Mesothelial cell of epicardium (in vitro differentiated cells): ENCODE measurements at places on chromosomes 2 and 18.

DNA sequence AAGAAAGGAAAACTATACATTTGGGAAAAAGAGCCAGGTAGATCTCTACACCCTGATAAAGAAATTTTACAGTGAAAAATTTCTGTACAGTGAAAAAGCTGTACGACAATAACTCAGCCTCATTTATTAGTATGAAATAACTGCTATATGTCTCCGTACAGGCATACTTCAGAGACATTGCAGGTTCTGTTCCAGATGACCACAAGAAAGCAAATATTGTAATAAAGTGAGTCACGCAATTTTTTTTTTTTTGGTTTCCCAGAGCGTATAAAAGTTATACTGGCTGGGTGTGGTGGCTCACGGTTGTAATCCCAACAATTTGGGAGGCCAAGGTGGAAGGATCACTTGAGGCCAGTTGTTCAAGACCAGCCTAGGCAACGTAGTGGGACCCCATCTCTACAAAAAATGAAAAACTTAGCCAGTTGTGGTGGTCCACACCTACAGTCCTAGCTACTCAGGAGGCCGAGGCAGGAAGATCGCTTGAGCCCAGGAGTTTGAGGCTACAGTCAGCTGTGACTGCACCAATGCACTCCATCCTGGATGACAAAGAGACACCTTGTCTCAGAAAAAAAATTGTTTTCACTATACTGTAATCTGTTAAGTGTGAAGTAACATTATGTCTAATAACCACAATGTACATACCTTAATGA is 28.2 kb upstream of the AMMECR1L start:
- no peak for DNase-seq

DNA sequence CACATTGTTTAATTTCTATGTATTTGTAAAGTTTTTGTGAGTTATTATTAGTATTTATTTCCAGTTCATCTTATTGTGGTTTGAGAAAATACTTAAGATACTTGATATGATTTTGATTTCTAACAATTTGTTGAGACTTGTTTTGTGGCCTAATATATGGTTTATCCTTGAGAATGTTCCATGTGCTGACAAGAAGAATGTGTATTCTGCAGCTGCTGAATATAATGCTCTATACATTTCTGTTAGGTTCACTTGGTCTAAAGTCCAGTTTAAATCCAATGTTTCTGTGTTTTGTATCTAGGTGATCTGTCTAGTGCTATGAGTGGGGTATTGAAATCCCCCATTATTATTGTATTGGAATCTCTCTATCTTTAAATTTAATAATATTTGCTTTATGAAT is 201.3 kb downstream of the FSIP2 start:
- no peak for DNase-seq

DNA sequence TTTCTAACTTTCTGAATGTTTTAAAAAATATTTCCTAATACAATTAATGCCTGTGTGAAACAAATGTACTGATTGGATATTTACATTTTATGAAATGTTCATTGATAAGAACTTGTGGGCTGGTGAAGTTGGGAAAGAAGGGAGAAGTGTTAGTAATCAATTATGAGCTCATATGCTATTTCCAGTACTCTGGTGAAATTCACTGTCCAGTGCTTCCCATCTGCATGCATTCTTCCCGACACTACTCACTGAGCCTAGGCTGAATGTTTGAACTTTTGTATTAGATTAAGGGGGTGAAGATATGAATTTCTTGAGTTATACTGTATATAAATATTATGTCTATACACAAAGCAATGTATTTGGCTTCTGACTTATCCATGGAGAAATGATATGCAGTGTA is 36.0 kb downstream of the SKA1 start:
- DNase-seq, result no peak

GRCh38 chr2:85459771-85460170 is 41.3 kb downstream of the SH2D6 start:
- DNase-seq, result no peak

GRCh38 chr18:79106084-79106483 is 36.9 kb downstream of the ATP9B start:
- DNase-seq, result no peak

- no peak for DNase-seq
Measured at GRCh38 chr2:11410101-11410500, 55.9 kb downstream of the E2F6 start.

GRCh38 chr2:26576565-26577441 is 64.4 kb downstream of the CIB4 start:
- DNase-seq, result no peak

DNA sequence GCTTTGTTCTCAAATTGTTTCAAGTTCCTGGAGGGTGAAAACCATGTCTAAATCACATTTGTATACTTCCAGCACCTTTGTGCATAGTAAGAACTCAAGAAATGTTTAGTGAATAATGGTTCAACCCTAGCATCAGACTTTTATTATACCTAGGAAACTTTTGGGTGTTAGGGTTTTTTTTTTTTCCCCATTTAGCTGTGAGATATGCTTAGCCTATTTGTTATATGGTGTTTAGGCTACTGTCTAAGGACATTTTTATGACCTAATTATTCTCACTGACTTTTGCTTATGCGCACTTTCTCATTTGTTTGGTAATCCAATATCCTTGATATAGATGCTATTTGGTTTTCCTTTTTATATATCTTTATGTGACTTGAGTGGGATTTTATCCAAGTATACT is 164.7 kb downstream of the PHLPP1 start:
- no peak for DNase-seq

GRCh38 chr2:173028671-173029070 is 47.0 kb upstream of the MAP3K20 start:
- no peak for DNase-seq

- DNase-seq, result no peak
Measured at GRCh38 chr18:26992926-26993325, 127.4 kb upstream of the AQP4 start.

DNA sequence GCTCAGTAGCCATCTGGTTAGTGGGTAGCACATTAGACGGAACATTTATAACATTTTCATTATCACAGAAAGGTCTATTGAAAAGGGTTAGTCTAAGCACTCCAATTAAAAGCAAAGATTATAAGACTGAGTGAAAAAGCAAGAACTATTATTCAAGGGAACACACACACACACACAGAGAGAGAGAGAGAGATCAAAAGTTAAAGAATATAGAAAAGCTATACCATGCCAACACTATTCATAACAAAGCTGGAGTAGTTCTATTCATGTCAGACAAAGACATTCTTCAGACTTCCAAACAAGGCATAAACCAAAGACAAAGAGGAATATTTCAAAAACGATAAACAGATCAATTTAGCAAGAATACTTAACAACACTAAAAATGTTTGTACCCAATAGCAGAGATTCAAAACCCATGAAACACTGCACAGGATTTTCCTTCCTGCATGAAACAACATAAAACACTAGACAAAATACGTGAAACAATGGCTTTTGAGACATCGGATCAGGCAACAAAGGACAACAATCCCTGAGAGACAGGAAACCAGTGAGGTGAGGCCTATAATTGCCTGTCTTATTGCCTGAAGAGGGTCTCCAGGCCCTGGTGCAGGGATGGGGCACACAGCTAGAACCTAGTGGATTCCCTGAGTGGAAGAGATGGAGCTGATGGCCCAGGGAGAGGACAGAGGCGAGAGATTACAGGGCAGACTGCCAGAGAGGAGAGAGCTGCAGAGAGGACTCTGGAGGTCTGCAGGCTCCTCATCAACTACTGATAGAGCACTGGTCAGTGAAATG is 83.6 kb upstream of the NPAS2 start:
- no peak for DNase-seq

DNA sequence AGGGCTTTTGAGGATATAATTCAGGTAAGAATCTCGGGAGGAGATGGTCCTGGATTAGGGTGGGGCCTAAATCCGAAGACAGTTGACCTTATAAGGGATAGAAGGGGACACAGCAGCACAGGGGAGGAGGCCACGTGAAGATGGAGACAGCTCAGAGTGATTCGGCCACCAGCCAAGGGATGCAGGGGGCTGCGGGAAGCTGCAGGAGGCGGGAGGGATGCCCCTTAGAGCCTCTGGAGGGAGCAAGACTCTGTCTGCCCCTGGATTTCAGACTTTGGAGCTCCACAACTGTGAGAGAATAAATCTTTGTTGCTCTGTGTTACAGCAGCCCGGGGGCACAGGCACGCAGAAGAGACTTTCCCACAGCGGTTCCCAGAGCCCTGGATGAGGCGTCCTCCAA is 143.7 kb downstream of the ASB1 start:
- DNase-seq, result no peak

DNA sequence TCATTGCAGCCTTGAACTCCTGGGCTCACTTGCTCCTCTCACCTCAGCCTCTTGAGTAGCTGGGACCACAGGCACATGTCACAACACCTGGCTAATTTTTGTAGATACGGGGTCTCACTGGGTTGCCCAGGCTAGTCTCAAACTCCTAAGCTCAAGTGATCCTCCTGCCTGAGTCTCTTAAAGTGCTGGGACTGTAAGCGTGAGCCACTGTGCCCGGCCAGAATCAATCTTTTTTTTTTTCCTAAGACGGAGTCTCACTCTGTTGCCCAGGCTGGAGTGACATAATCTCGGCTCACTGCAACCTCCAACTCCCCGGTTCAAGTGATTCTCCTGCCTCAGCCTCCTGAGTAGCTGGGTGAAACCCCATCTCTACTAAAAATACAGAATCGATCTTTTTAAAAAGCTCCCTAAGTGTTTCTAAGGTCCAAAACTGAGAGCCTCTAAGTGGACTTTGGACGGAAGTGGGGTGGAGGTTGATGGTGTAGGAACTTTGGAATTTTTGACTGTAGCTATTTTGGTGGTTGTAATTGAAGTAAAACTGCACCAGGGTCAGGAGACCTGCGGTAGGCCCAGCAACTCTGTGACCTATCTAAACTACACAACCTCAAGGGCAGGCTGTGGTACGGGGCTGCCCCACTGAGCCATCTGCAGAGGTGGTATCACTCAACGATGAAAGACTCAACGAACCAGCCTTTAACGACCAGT is 82.9 kb downstream of the POLR1A start:
- no peak for DNase-seq

DNA sequence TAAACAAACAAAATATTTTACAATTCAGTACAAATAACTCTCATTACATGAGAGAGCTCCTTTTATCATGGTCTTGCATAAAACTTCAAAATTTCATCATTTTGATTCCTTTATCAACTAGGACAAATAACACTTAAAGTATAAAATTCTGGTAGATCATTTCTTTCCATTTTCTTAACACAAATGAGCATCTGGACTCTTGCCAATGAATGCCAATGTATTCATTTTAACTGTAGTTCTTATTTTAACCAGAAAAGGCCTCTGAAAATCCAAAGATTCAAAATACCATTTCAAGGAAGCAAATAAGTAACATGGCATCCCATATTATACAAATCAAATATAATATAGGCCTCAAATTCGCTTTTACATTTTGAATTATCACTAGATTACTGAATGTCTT is 13.8 kb upstream of the POU3F3 start:
- no peak for DNase-seq

DNA sequence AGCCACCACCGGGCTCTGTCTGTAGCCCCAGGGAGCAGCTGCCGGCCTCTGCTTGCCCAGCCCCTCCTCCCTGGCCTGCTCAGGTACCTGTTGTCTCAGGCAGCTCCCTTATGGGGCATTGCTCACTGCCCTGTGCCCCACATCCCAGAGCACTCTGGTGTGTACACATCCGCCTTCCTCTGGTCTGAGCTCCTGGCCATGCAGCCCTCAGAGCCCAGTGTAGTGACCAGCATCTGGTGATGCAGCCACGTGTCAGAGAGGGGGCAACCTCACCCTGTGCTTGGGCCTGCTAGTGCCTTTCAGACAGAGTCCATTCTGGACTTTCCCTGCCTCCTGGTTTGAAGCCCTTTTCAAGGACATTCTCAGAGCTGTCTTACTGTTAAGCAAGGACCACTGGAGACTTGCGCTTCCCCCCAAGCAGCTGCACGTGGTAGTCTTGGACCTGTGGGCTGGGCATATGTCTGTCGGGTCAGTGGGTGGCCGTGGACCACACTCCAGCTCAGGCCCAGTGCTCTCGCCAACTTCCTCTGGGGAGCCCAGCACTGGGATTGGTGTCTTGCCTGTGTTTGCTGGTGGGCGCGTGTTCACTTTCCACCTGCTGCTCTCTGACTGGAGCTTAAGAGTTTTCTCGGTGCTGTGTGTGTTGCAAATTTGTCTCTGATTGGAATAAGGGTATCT is 30.7 kb downstream of the DGKD start:
- no peak for DNase-seq

DNA sequence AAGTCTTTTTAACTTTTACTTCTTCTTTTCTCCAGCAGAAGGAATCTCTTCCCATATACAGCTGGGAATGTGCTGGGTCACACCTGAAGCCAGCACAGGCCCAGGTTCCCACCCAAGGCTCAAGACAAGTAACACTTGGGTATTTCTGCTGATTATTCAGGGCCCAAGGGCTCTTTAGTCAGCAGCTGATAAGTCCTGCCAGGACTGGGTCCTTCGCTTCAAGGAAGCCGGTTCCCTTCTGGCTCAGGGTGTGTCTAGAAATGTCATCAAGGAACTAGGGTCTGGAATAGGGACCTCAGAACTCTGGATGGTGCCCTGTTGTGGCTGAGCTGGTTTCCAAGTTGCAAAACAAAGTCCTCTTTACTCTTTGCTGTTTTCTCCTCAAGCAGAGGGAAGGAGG is 27.0 kb upstream of the SERPINB2 start:
- DNase-seq, result no peak

- DNase-seq, result no peak
Measured at GRCh38 chr2:240947176-240947575, 41.0 kb downstream of the CROCC2 start.

- DNase-seq, result no peak
Measured at GRCh38 chr2:3217646-3218045, 160.0 kb downstream of the EIPR1 start.

GRCh38 chr18:5630057-5630899 is 86.5 kb upstream of the EPB41L3 start:
- peak; percentile 85 for DNase-seq

GRCh38 chr2:201440182-201440581 is 11.1 kb downstream of the TRAK2 start:
- no peak for DNase-seq

- DNase-seq, result no peak
Measured at GRCh38 chr2:128003463-128003862, 24.4 kb downstream of the SAP130 start.

DNA sequence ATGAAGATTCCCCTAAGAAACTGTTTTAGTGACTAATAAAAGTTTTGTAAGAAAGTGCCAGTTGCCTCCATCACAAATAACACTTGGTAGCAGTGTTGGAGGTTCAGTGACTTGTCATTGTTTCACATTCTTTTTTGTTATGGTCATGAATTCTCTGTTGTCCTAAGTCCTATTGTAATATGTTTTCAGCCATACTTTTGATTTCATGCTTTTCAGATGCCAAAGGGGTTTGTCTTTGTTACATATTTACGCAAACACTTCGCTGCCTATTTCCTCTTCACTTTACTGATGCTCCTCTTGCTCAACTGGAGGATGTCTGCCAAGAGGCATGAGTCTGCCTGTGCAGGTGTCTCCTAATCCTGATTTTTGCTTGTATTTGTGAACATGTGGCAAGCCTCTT is 66.6 kb downstream of the PHLPP1 start:
- DNase-seq, result no peak
